ENCODE measurements at places on chromosomes 3 and 15. TPM values are rescaled to one million over a fixed set of nuclear protein-coding genes. Genes with fewer than 3 reads are reported as not detected.

The HLTF gene
- polyA plus RNA-seq = 50.4 TPM

The UBA7 gene
- 43.1 TPM for polyA plus RNA-seq

The ZNF592 gene
- polyA plus RNA-seq = 33.9 TPM

The SCAMP5 gene
- 23.9 TPM for polyA plus RNA-seq

The KCNMB2 gene
- polyA plus RNA-seq = 22.3 TPM

The OCA2 gene
- polyA plus RNA-seq = 8.2 TPM

The RAB6B gene
- 17.0 TPM for polyA plus RNA-seq

The BCL2A1 gene
- 0.25 TPM for polyA plus RNA-seq

The PPP1R2 gene
- 53.3 TPM for polyA plus RNA-seq

The DNAH12 gene
- polyA plus RNA-seq = 1.6 TPM

The CDCP1 gene
- polyA plus RNA-seq = 1.4 TPM

The KY gene
- 1.4 TPM for polyA plus RNA-seq

The NEDD4 gene
- polyA plus RNA-seq = 13.1 TPM

The DNASE1L3 gene
- polyA plus RNA-seq = 2.7 TPM

The GXYLT2 gene
- polyA plus RNA-seq = 11.3 TPM

The TLR9 gene
- 0.36 TPM for polyA plus RNA-seq

The NME9 gene
- polyA plus RNA-seq = 3.4 TPM

The GOLGA8T gene
- not detected for polyA plus RNA-seq

The SCAANT1 gene
- polyA plus RNA-seq = 0.61 TPM

The PLSCR5 gene
- polyA plus RNA-seq = not detected

The CHAC1 gene
- polyA plus RNA-seq = 3.3 TPM

The PARL gene
- polyA plus RNA-seq = 55.0 TPM

The PPM1L gene
- polyA plus RNA-seq = 7.6 TPM

The DISP2 gene
- polyA plus RNA-seq = 0.44 TPM

The SLC28A2 gene
- 1.0 TPM for polyA plus RNA-seq

The CLDN1 gene
- polyA plus RNA-seq = 58.9 TPM

The FBXW12 gene
- polyA plus RNA-seq = 1.1 TPM

The WDR82 gene
- 92.9 TPM for polyA plus RNA-seq

The PRR20G gene
- polyA plus RNA-seq = not detected

The FETUB gene
- polyA plus RNA-seq = 0.65 TPM

The NR2F2 gene
- polyA plus RNA-seq = 334 TPM

The LOXL1 gene
- 73.6 TPM for polyA plus RNA-seq

The B3GALNT1 gene
- polyA plus RNA-seq = 34.8 TPM

The GOLGA6L7 gene
- 1.1 TPM for polyA plus RNA-seq

The CPNE9 gene
- 0.10 TPM for polyA plus RNA-seq

The SCG5 gene
- 10.7 TPM for polyA plus RNA-seq

The FAM81A gene
- 33.7 TPM for polyA plus RNA-seq

The ANKRD34C gene
- 0.12 TPM for polyA plus RNA-seq

The KLHL40 gene
- 0.07 TPM for polyA plus RNA-seq

The PPP1R14D gene
- polyA plus RNA-seq = 0.69 TPM

The LZTFL1 gene
- 55.3 TPM for polyA plus RNA-seq

The UBAP1L gene
- polyA plus RNA-seq = 9.8 TPM

The ITPKA gene
- polyA plus RNA-seq = 0.90 TPM

The SLC27A2 gene
- polyA plus RNA-seq = 71.1 TPM

The KBTBD8 gene
- polyA plus RNA-seq = 1.1 TPM

The MCTP2 gene
- polyA plus RNA-seq = 20.2 TPM

The DNAJA4 gene
- 29.4 TPM for polyA plus RNA-seq

The AGTR1 gene
- 24.3 TPM for polyA plus RNA-seq

The P2RY14 gene
- polyA plus RNA-seq = 0.60 TPM

The GCSAM gene
- polyA plus RNA-seq = 2.1 TPM

The ALG1L2 gene
- polyA plus RNA-seq = 2.9 TPM

The C3orf85 gene
- polyA plus RNA-seq = 16.6 TPM
